ENCODE measurements at places on chromosomes 7 and 10.

DNA sequence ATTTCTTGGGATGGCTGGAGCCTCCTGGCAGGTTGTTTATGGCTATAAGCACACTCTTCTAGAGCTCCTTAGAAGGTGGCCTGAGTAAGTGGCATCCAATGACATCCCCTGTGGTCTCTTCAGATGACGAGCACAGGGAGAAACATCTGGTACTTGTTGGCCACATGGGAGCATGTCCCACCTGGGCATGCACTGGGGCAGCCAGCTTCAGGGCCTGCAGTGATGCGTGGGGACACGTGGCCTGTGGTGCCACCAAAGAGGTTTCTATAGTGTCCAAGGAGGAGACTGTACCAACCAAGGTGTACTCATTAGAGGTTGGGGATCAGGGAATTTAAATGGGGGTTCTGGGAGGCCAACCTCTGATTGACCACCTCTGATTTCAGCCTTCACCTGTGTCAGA lies 125.5 kb downstream of the TRIL start:
- no peak for DNase-seq

DNA sequence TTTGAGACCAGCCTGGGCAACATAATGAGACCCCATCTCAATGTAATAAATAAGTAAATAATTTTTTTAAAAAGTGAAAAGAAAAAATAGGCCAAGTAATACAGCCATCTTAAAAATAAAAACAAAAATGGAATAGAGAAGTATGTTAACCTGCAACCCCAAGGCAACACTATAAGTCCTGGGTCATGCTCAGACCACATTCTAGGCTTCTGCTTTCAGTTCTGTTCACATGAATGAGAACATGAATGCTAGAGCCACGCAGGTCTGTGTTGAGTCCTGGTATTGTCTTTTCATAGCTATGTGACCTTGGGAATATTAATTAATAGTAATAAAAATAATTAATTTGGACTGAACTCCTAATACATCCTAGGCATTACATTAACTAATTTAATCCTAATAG lies 284.0 kb downstream of the AUTS2 start:
- DNase-seq = no peak

DNA sequence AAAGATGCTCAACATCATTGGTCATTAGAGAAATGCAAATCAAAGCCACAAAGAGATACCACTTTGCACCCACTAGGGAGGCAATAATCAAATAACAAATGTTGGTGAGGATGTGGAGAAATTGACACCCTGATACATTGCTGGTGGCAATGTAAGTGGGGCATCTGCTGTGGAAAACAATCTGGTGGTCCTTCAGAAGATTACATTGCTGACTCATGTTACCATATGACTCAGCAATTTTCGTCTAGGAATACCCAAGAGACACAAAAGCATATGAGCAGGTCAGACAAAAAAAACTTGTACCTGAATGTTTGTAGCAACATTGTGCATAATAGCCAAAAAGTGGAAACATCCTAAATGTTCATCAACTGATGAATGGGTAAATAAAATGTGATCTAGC lies 4.9 kb upstream of the CLDN3 start:
- DNase-seq = no peak

- DNase-seq = no peak
Observed at GRCh38 chr7:45295222-45295621, 137.6 kb downstream of the RAMP3 start.

DNA sequence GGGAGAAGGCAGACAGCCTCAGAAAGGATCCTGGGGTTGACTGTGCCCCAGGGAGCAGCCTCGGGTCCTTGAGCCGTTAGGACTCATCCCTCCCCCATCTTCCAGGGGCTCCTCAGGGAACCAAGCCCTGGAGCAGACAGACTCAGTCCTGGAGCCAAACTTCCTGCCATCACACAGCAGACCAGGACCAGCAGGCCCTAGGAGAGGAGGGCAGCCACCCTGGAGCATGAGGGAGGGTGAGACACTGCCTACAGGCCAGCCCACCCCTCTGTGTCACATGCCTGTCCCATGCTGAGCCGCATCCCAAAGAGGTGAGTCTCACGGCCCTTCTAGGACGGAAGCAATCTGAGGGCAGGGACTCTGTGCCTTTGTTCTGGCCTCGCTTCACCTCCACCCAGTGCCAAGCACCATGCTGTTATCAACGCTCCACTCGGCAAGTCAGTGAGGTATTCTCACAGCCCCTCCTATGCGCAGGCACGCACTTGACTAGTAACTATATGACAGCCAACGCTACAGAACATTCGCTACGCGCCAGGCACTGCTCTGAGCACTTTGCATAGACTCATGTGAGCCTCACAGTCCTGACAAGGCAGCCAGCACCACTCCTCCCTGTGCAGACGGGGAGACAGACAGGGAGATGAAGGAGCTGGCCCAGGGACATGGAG lies 19.1 kb downstream of the MAD1L1 start:
- DNase-seq = no peak

- DNase-seq = no peak
Observed at GRCh38 chr7:151652111-151652510, 132.4 kb upstream of the RHEB start.

DNA sequence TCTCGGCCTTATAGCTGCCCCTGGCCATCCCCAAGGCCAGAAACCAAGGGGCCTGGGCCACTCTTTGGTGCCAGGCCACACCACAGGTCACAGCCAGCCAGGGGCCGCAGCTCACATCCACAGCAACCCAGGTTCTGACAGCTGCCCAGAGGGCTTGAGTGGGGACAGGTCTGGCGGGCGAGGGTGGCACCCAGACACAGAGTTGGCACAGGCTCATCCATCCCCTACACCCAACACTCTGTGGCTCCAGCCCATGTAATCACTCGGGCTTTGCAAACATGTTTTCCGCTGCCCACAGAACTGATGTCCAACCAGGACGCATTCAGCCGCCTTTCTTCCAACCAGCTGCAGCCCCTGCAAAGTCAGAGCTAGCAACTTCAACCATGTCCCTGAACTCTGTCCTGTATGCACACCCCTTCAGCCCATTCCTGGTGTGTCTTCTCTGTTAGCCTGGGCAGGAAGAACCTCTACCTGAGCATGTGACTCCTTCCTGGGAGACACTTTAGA lies 57.7 kb upstream of the PPP2R2D start:
- no peak for DNase-seq

DNA sequence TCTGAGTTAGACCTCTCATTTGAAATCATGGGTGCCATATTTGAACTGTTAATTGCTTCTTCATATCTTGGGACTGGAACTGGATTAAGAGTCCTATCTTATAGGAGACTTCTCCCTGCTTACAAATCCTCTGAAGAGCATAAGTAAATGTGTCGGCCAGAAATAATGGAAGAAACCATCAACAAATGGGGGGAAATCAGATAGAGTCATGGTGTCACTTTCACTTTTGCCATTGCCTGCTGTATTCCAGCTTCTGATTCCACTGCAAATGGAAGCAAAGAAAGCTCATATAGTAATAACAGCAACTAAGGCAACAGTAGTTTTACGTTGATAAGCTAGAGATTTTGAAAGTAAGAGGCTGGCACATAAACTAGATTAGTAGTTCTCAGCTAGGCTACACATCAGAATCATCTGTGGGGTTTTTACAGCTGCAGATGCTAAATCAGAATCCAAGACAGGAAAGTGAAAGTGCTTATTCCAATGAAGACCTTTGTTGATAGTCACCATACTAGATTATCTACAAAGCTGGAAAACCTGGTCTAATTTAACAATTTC lies 12.3 kb upstream of the CRPPA start:
- DNase-seq = no peak

- no peak for DNase-seq
Observed at GRCh38 chr10:13481690-13482089, 47.1 kb downstream of the BEND7 start.

DNA sequence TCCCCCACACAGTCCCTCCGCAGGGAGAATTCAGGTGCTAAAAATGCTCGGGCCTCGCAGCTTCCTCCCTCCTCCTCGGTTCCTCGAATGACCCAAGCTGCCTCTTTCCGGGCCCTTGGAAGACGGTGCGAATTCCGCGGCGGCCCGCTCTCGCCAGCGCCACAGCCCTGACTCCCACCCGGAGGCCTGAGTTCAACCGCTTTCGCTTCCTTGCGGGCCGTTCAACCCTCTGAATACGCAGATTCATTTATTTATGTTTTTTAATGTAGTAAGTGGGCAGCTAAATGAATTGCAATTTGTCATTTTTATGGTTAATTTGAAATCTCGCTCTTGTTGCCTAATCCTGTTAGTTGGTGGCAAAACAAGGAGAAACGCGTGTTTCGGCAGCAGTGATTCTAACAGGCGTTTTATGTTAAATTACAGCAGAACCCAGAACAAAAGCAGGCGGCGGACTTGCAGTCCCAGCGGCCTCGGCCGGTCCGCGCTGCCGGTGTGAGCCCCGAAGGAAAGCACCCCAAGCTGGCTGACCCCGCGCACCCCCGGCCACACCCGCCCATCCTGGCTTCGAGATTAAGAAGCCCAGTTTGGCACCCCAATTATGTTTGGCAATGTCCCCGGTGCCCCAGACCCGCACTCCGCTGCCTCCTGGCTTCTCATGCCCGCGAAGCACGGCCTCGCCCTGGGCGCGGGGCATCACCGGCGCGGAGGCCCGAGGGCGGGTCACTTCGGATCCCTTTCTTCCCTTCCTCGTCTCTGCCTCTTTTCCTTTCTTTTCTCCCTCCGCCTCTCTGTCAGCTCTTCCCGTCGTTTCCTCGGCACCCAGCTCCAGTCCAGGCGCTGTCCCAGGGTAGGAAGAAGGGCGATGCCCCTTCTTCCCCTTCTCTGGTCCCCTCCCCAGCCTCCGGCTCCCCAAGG lies 75.9 kb downstream of the INSIG1 start:
- no peak for DNase-seq

DNA sequence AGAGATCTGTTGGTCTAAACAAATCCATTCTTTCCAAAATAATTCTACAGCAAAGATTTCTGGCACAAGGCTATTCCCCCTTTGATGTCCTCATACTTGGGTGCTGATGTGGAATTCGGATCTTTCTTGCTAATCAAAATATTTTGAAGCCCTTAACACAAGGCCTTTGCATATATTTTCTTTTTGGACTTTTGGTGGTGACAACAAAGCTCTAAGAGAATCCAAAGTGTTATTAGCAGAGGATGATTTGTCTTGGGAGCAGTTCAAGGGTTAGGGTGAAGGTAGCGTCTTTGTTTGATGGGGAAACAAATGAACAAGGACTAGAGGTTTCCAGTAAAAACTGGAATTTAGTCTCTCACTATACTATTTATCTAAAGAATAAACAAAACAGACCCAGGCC lies 197.9 kb downstream of the CDCA7L start:
- no peak for DNase-seq

DNA sequence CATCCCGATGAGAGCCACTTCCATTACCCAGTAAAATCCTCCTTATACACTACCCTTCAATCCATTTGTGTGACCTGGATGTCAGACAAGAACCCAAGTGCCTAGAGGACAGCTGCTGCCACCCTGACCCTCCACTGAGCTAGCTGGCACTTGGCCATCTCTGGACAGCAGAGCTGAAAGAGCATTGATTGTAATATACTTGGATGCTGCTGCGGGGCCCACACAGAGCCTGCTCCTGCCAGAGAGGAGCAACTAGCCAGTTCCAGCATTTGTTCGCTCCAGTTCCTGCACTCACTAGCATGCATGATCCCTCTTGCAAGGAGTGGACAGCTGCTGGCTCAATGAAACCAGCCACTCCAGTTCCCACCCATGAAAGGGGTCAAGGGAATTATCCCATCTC lies 8.4 kb upstream of the TMEM254 start:
- DNase-seq = no peak

- DNase-seq = no peak
Observed at GRCh38 chr10:76641215-76641614, 996.4 kb downstream of the KCNMA1 start.

DNA sequence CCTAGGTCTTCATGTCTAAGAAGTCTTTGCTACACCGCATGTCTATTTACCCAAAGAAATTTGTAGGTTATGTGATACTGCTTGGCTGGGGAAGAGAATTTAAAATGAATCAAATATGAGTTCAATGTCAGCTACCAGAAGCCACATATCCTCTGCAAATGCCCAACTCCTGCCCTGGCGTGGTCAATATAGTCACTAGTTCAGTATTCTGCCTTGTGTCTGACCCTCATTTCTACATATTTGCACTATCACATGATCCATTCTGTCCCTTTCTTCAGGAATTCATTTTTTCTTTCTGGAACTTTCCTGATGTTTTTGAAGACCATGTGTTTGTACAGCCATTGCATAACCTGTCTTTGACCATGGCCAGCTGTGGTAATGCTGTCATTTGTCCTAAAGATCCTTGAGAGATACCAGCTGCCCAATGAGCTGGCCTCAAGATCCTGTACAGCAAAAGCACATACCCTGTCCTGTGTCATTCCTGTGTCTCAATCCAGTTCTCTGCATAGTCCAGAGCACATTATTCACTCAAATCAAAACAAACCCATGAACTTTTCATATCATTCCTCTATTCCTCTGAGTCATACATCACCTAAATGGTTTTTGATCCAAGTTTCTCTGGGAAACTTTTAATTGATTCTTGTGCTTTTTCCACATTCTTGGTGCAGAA lies 524.5 kb downstream of the PARD3 start:
- no peak for DNase-seq

GRCh38 chr10:59905731-59906416 lies 482 bp downstream of the CCDC6 start:
- no peak for DNase-seq

- DNase-seq = no peak
Observed at GRCh38 chr7:7731732-7732131, 13.3 kb upstream of the RPA3 start.

GRCh38 chr10:13526948-13527863 lies 1.6 kb downstream of the BEND7 start:
- DNase-seq = no peak

- DNase-seq = no peak
Observed at GRCh38 chr10:79378383-79378646, 31.0 kb downstream of the PPIF start.

DNA sequence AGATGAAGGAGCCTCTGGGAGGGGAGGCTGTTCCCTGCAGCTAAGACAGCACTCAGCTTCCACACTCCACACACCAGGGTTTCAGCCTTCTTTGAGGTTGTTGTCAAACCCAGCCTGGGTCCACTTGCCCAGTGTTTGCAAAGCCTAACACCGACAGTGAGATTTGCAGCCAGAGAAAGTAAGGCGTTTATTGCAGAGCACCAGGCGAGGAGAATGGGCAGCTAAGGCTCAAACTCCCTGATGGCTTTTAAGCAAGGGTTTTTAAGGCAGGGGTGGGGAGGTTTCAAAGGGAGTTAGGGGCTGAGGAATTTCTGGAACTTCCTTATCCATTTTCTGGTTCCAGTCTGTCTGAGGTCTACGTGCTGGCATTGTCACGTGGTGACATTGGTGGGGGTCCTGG lies 4.7 kb upstream of the ZNF775 start:
- no peak for DNase-seq

- DNase-seq = no peak
Observed at GRCh38 chr7:39016609-39017008, 38.9 kb downstream of the POU6F2 start.

- DNase-seq = no peak
Observed at GRCh38 chr7:12217311-12217710, 6.2 kb downstream of the TMEM106B start.
